ENCODE measurements at places on chromosomes 3 and 15.

- DNase-seq: no peak
These were observed 2.4 kb downstream of the SLC6A6 start for GRCh38 chr3:14404631-14405359.

DNA sequence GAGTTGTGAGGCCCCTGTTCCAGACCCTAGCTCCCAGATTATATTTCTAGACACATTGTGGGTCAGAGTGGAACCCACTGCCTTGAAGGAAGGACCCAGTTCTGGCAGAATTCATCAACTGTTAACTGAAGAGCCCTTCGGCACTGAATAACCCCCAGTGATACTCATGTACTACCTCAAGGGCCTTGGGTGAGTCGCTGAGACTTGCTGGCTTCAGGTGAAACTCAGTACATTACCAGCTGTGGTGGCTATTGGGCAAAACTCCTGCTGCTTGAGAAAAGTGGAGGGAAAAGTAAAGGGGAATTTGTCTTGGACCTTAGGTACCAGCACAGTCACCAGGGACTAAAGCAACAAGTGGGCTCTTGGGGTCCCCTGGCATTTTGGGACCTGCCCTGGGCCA, 394.9 kb upstream of the EPHA3 start:
- DNase-seq: no peak

DNA sequence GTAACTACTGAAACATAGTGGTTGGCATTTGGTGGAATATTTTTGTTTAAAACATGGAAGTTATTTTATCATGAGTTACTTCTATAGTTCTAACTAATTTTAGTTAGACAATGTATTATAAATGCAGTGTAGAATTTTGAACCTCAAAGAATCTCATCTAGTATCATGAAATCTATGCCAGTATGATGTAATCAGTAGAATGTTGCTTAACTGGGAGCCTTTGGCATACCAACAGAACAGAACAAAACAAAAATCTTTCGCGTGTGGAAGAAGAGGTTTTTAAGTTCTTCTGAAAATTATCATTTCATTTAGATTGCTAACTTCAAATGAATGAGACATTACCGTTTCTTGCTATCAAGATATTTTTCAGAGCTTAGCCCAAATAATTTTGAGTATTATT, 98.4 kb upstream of the LRRFIP2 start:
- DNase-seq: no peak

- DNase-seq: no peak
These were observed 132.9 kb upstream of the ZBTB20 start for GRCh38 chr3:115279939-115280338.

GRCh38 chr15:76035593-76035992, 23.4 kb upstream of the NRG4 start:
- no peak for DNase-seq

DNA sequence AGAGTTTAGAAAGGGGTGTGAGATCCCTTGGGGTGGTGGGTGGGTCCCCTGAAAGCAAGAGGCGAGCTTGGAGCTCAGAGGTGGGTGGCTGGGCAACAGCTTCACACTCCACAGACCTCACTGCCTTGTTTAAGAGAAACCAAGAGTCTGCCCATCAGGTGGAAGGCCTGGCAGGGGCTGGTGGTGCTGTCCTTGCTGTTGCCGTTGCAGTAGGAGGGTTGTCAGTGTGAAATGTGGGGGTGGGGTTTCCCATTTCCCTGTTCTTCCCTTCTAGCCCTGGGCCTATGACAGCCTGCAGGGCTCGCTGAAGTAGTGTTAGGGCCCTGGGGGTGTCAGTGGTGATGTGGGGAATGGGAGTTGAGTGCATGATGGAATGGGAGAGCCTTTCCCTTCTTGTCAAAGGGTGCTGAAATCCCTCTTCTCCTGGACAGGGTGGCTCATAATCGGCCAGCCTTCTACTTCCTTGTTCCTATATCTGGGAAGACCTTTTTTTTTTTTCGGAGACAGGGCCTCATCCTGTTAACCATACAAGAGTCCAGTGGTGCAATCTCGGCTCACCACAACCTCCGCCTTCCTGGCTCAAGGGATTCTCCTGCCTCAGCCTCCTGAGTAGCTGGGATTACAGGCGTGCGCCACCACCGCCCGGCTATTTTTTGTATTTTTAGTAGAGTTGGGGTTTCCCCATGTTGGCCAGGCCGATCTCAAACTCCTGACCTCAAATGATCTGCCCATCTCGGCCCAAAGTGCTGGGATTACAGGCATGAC, 4.3 kb downstream of the PLEKHO2 start:
- no peak for DNase-seq

DNA sequence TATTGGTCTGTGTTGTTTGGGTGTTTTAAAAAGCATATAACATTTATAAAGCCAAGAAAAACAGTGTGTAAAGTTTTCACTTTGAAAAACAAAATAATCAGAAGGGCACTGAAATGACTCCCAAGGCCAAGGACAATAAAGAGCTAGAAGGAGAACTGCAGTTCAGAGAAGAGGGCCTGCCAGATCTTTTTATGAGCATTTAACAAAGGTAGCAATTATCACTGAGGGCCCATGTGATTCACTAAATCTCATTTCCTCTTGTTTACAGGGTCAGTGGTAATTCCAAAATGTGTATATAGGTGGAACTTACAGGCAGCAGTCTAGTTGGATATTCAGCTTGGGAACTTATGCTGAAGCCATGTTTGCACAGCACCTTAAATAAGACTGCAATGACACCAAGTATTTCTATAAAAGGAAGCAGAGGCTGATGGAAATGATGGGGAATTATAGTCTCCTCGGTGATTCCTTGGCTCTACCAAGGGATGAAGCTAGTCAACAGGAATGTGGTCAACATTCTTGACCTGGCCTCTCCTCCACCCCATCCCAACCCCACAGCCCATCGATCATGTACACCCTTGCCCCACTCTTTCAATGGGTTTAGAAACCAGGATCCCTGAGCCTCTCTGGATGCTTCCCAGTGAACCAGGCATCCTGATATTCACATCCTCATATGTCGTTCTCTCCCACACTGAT, 54.4 kb upstream of the THUMPD3 start:
- no peak for DNase-seq

DNA sequence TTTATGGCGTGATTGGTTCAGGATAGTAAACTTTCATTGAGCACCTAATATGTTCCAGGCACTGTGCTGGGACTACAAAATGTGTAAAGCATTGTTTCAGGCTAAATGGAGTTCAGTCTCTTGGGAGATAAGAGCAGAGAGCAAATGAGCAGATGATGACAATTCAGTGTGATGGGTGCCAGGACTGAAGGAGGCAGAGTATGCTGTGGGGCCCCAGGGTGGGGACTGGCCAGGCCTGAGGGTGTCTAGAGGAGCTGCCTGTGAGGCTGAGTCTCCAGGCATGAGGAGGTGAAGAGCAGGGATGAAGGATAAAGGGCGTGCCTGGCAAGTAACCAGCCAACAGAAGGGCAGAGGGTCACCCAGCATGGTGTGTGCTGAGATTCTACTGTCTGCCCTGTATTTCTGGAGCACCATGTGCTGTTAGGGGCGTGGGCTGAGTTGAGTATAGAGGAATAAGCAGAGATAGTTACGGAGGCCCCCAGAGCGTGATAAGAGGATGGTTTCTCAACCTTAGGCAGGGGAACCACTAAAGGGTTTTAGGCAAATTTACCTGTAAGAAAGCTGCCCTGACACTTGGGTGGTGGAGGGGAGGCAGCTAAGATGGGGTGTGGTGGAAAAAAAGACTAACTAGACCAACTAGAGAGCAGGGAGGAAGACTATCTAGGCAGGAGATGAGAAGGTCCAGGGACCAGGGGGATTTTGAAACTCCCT, 38.5 kb downstream of the EPHB1 start:
- DNase-seq: no peak

GRCh38 chr3:171813897-171814460, 3.7 kb upstream of the PLD1 start:
- DNase-seq: no peak

DNA sequence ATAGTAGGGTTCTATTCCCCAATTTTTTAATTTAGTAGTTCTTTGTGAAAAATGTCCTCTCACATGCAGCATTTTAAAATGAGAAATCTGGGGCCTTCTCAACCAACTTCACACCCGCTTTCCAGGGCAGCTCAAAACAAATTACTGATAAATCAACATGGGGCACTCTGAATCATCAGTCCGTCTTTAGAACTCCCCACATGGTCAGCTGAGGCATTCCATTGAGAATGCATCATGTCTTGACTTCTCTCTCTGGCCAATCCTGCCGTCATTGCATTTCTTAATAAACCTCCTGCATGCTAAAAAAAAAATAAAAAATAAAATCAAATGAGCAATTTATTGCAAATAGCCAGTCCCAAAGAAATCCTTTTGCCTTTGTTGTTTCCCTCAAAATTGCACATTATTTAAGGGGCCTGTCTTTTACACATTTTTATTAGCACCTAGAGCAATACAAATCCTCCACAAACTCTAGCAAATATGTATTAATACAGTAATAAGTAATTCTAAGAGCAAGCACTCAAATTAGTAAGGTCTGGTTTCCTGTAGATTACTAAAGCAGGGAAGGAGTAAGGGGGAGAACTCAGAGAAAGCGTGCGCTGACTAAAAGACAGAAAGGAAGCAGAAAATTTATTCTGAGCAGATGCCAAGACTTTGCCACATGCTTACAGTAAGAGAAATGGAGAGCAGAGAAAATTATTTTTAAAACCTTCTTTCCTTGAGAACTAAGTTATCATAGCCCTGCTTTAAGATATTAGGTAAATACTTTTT, 175.7 kb downstream of the TNIK start:
- DNase-seq: no peak

DNA sequence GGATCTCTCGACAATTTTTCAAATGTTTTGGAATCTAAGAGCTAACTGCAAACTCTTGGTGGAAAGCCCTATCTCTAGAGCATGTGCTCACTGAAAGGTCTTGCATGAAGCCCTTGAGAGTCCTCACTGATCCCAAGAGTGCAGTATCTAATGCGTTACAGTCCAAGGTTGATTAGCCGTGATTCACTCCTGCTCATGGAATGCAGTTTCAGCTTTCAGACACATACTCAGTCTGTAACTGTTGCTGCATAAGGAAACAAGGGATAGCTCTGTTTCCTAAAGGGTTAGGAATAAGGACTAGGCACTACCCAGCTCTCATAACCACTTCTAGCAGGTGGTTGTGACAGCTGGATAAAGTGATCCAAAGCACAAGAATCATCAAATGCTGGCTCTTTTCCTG, 687.4 kb upstream of the CFAP20DC start:
- no peak for DNase-seq

DNA sequence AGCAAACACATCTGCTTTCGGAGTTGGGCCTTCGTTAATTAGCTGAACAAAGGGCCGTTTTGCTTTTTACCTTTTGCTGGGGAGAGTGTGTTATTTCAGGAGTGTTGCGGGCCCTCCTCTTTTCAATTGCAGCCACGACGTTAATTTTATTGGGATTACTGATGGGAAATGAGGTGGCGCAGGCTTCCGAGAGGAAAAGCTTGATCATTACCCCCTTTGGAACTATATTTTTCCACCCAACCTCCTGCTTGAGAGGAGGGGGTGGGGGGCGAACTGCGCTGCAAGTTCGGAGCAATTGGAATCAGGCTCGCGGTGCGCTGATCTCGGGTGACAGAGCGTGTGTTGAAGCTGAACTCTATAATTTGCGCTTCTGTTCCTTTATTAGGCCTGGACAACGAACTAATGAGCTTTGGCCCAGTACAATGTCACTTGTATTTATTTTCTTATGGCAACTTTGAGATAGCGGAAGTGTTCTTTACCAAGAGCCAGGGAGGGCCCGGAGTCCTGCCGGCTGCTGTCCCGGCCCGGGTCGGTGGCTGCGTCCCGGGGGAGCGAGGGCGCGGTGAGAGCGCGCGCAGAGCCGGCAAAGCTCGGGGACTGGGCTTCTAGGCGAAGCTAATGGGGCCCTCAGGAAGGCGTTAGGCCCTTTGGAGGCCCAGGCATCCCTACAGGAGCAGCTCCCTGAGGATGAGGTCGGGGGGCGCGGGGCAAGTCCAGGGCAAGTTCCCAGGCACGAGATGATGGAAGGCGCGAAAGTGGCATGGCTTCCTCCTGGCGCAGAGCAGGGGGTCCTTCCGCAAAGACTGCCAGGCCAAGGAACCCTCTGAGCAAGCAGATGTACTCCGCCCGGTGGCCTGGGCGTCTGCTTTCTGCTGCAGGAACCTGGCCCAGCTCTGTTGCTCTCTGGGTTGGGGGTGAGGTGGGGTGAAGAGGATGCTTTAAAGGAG, 12.9 kb downstream of the NR2F2 start:
- DNase-seq: peak; percentile 54

GRCh38 chr3:10926811-10927521, 65.6 kb upstream of the SLC6A1 start:
- DNase-seq: no peak
